GM12878 (cell line): ENCODE measurements at places on chromosomes 7 and 10. TPM values are rescaled to one million over a fixed set of nuclear protein-coding genes. Genes with fewer than 3 reads are reported as not detected.

GRCh38 chr7:16205466-16205865, 215.9 kb downstream of the CRPPA start:
- no peak for DNase-seq

The CYP2W1 gene
- polyA plus RNA-seq, result not detected in 2 replicates

DNA sequence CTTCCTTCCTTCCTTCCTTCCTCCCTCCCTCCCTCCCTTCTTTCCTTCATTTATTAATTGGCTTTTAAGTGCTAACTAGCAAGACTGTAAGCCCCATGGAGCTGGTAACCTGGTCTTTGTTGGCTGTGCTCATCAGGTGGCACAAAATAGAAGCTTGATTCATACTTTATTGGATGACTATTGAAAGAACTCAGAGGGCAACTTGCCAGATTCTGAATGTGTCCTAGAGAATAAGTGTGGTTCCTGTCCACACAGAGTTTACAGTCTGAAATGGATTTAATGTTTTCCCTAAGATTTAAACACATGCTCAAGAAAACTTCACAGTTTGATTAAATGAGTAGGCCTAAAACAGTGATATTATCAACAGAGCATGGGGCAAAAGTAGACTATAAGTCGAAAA, 3.1 kb upstream of the CACNB2 start:
- DNase-seq, result no peak

The NRP1 gene
- 0.28 and 0.39 TPM in 2 replicates for polyA plus RNA-seq

- no peak for DNase-seq
These were observed 23.3 kb downstream of the PRPS1L1 start for GRCh38 chr7:18004372-18004771.

- no peak for DNase-seq
These were observed 18.4 kb upstream of the GPR146 start for GRCh38 chr7:1025743-1026581.

DNA sequence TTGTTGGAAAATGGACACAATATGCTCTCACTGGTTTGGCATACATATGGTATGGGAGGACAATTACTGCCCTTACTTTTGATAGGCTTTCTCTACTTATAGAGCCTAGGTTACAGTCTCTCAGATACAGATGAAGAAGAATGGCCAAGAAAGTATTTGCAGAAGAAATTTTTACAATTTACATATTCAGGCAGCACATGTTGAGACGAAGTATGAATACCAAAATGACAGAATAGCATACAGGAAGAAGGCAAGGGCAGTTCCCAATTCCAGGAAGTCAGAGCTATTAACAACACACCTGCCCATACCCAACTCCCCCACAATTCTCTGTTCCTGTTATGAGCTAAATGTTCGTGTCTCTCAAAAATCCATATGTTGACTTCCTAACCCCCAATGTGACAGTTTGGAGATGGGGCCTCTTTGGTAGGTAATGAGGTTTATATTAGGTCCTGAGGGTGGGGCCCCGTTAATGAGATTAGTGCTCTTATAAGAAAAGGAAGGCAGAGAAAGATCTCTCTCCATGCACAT, 67.8 kb downstream of the DOCK4 start:
- no peak for DNase-seq

The SVOPL gene
- polyA plus RNA-seq, result not detected in 2 replicates

DNA sequence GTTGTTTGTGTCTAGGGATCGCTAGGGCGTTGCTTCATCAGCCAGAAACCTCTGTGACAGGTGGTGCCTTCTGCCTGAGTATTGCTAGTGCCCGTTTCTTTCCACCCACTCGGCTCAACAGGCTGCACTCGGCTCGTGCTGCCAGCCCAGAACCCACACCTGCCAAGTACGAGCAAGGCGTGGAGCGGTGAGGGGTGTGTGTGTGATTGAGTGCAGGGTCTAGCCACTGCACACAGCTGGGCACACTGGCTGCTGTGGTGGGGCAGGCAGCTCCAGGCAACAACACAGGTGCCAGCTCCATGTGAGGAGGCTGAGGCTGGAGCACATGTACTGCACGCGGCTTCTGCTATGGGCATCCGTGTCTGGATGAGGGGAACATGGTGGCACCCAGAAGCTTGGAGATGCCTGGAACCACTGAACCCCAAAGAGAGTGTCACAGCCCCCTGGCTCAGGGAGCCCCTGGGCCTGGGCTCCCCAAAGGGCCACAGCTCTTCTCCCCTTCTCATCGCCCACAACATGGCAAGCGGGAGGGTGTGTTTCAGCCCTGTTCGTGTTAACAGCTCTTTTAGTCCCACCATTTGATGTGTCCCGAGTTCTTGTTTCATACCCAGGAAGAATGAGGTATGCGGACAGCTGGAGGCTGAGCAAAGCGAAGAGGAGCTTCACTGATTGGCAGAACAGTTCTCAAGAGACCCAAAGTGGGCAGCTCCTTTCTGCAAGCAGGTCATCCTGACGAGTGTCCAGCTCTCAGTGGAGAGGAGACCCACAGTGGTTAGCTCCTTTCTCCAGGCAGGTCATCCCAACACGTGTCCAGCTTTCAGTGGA, 78.1 kb downstream of the HDAC9 start:
- DNase-seq, result no peak

GRCh38 chr7:100087055-100087750, 1.6 kb upstream of the COPS6 start:
- DNase-seq, result no peak

DNA sequence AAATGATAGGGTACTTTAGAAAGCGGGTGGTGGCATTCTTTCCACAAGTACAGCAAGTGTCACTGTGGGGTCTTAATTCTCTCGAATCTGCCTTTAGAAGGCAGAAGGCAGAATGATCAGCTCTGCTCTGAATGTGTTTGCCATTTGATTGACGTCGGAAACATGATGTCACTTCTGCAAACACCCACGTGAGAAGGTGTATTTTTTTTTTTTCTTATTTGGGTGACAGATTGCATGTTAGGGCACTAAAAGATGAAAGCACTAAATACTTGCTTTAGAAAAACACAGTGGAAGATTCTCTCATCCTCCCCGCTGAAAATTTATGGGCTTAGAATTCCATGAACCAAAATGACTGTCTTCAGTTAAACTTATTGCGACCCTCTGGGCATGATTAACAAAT, 150.2 kb downstream of the TCF7L2 start:
- DNase-seq, result no peak

The RSPH10B gene
- 0.06 TPM in 1 of 2 replicates, not detected in the other for polyA plus RNA-seq

The LRIT1 gene
- polyA plus RNA-seq, result not detected in 2 replicates

DNA sequence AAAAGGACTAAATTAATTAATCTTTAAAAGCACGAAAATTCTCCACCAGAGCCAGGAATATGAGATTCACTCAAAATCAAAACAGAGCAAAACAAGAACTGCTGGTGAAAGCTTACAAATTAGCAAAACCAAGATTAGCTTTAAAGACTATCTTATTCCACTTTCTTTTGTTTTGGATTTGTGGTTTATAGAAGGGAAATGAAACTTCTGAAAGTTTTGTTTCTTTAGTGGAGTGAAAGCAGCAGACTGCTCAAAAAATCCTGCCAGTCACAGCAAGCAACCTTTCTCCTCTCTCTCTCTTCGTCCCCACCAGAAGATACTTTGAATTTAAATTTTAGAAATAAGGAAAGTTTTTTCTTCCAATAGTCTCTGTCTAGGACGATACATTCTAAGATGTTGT, 7.8 kb downstream of the ACTA2 start:
- DNase-seq, result no peak

The CLCN1 gene
- polyA plus RNA-seq, result 0.30 TPM in 1 of 2 replicates, not detected in the other

The PSD gene
- 1.7 and 2.3 TPM in 2 replicates for polyA plus RNA-seq

DNA sequence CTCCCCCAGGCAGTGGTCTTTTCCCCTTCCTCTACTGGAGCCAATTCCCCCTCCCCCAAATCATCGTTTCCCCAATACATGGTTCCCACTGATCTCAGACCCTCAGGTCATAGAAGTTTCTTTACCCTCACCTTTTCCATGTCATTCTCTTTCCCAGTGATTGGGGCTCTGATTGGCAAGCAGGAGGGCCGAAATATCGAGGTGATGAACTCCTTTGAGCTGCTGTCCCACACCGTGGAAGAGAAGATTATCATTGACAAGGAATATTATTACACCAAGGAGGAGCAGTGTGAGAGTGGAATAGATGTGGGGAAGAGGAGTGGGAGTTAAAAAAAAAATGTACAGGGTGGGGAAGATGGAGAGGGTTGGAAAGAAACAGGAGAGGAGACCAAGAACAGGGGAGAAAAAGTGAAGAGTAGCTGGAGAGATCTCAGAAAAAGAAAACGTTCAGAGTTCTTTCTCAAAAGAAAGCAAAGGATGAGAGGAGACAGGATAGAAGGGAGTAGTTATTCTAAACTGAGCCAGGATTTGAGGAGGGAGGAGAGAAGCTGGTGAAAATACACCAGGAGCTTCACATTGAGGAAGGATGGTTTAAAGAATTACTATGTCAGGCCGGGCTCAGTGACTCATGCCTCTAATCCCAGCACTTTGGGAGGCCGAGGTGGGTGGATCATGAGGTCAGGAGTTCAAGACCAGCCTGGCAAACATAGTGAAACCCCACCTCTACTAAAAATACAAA, 858 bp downstream of the COPS6 start:
- DNase-seq, result no peak

The RAMP3 gene
- not detected in 2 replicates for polyA plus RNA-seq

The UPK3B gene
- 0.35 TPM in 1 of 2 replicates, not detected in the other for polyA plus RNA-seq

DNA sequence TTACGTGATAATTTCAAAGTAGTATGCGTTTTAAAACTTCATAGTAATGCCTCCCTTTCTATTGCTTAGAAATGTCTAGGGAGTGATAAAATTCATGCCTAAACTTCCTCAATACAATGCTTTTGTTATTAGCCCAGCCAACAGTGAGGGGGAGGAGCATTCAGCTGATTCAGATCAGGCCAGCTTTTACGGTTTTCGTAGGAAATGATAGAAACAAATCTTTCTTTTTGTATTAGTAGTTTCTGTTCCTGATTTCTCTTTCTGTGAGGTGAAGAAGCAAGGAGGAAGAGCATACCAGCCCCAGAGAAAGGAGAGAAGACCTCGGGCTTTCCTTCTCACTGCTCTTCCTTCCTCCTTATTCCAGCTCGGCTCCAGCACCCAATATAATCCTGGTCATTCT, 35.2 kb upstream of the ITPRID1 start:
- DNase-seq, result peak; percentile 51

GRCh38 chr10:43671659-43672531, 23.2 kb upstream of the ZNF32 start:
- DNase-seq, result no peak

GRCh38 chr7:10222976-10223375, 750.7 kb upstream of the PHF14 start:
- no peak for DNase-seq

The CYP3A5 gene
- polyA plus RNA-seq, result 0.70 and 1.3 TPM in 2 replicates

DNA sequence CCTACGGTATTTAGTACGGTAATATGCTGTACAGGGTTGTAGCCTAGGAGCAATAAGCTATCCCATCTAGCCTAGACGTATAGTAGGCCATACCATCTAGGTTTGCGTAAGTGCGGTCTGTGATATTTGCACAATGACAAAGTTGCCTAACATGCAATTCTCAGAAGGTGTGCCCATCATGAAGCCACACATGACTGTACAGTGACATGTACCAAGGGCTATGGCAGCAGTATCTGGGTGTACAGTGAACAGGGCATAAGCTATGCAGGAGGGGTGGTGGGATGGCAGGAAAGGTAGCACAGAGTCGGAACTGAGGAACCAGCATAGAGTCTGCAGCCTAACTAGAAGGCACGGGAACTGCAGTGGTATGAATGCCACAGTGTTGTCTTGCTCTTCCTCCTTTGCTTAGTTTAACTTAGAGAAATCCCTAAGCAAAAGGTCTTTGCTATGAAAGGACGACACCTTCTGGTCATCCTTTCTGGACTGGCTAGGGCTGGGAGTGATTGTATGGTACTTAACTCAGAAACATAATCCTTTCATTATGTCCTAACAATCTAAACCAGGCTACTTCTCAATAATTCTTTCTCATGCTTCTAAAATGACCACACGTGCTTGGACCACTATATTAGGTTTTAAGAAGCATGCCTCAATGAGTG, 93.5 kb downstream of the DYNC1I1 start:
- no peak for DNase-seq

DNA sequence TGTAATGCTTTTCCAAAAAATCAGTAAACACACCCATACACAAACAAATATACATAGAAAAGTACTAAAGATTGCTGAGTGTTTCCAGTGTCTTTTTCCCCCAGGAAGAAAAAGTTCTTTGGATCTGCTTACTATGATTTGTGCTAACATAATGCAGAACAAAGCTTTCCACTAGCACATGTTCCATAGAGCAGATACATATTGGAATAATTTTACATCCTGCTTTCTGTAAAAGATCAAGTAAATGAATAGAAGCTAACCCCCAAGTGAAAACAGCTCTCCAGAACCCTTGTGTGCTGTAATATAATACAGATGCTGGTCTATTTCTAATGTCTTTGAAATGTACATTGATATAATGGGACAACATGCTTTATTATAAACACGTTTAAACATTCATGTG, 125.5 kb downstream of the PON1 start:
- DNase-seq, result no peak

GRCh38 chr7:97694355-97694754, 37.5 kb upstream of the TAC1 start:
- no peak for DNase-seq

The CREB5 gene
- polyA plus RNA-seq, result 47.8 and 50.6 TPM in 2 replicates

- DNase-seq, result no peak
These were observed 8.5 kb upstream of the BAG3 start for GRCh38 chr10:119642556-119643111.

- no peak for DNase-seq
These were observed 21.9 kb upstream of the ELN start for GRCh38 chr7:74006032-74006431.

The PLAC9 gene
- polyA plus RNA-seq, result not detected in 2 replicates

The FEZF1 gene
- not detected in 2 replicates for polyA plus RNA-seq

The FKBP6 gene
- not detected in 2 replicates for polyA plus RNA-seq
